ENCODE measurements at places on chromosomes 3 and 15. TPM values are rescaled to one million over a fixed set of nuclear protein-coding genes. Genes with fewer than 3 reads are reported as not detected.

INSYN1 gene
- polyA plus RNA-seq = not detected

GALNT15 gene
- not detected for polyA plus RNA-seq

DNA sequence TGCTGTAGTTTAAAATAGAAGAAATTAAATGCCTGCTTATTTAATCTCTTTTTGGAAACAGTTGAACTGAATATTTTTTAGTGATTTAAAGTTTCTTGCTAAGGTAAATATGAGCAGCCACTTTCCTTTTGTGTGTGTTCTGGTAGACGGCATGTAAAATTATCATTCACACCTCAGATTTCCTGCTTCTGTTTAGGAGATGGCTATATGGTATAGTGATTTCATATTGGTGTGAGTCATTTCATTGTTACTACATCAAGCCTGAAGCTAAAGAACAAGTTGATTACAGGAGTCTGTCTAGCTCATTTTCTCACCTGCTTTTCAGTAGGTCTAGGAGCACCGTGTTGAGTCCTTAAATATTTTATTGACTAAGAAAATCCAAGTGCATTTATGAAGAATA is 2.2 kb downstream of the LRCH3 start:
- H3K27me3 ChIP-seq = no peaks in the 10 kb centered on the region
- H3K4me3 ChIP-seq = no peak overlapping the region
- peaks cover 40% of the 10 kb centered on the region for H3K4me1 ChIP-seq
- no peak overlapping the region for H3K27ac ChIP-seq

- no peak overlapping the region for H3K27ac ChIP-seq
- H3K36me3 ChIP-seq = no peaks in the 10 kb centered on the region
- H3K4me1 ChIP-seq = no peaks in the 10 kb centered on the region
- no peak overlapping the region for H3K4me3 ChIP-seq
- no peaks in the 10 kb centered on the region for H3K27me3 ChIP-seq
Observed at GRCh38 chr15:43868406-43868805, 41.6 kb downstream of the WDR76 start.

- H3K27me3 ChIP-seq = no peaks in the 10 kb centered on the region
- H3K27ac ChIP-seq = no peak overlapping the region
- no peak for DNase-seq
- H3K4me3 ChIP-seq = no peak overlapping the region
- peaks cover 4% of the 10 kb centered on the region for H3K4me1 ChIP-seq
Observed at GRCh38 chr3:59381282-59381681, 331.5 kb upstream of the CFAP20DC start.

GRCh38 chr3:9035473-9035872 is 72.2 kb upstream of the RAD18 start:
- H3K36me3 ChIP-seq = no peaks in the 10 kb centered on the region
- no peak overlapping the region for H3K27ac ChIP-seq
- no peaks in the 10 kb centered on the region for H3K4me1 ChIP-seq
- no peak overlapping the region for H3K4me3 ChIP-seq

- H3K4me3 ChIP-seq = no peak overlapping the region
- no peaks in the 10 kb centered on the region for H3K4me1 ChIP-seq
- DNase-seq = no peak
- no peak overlapping the region for H3K27ac ChIP-seq
- H3K36me3 ChIP-seq = no peaks in the 10 kb centered on the region
Observed at GRCh38 chr3:132871956-132872355, 149.7 kb upstream of the NPHP3 start.

- H3K27me3 ChIP-seq = no peaks in the 10 kb centered on the region
- no peak for DNase-seq
- no peaks in the 10 kb centered on the region for H3K36me3 ChIP-seq
- no peak overlapping the region for H3K27ac ChIP-seq
- no peaks in the 10 kb centered on the region for H3K4me1 ChIP-seq
Observed at GRCh38 chr15:84861781-84862180, 22.7 kb upstream of the SLC28A1 start.

GRCh38 chr3:149216193-149216869 is 5.3 kb downstream of the CP start:
- no peak for DNase-seq
- H3K27me3 ChIP-seq = no peaks in the 10 kb centered on the region
- H3K4me3 ChIP-seq = no peak overlapping the region
- H3K4me1 ChIP-seq = no peaks in the 10 kb centered on the region
- no peaks in the 10 kb centered on the region for H3K36me3 ChIP-seq

PPP2R3A gene
- not detected for polyA plus RNA-seq

- no peaks in the 10 kb centered on the region for H3K27me3 ChIP-seq
- no peak overlapping the region for H3K27ac ChIP-seq
- H3K4me1 ChIP-seq = peaks cover 18% of the 10 kb centered on the region
- no peaks in the 10 kb centered on the region for H3K36me3 ChIP-seq
- DNase-seq = no peak
Observed at GRCh38 chr3:143814443-143814889, 33.8 kb downstream of the SLC9A9 start.

DNA sequence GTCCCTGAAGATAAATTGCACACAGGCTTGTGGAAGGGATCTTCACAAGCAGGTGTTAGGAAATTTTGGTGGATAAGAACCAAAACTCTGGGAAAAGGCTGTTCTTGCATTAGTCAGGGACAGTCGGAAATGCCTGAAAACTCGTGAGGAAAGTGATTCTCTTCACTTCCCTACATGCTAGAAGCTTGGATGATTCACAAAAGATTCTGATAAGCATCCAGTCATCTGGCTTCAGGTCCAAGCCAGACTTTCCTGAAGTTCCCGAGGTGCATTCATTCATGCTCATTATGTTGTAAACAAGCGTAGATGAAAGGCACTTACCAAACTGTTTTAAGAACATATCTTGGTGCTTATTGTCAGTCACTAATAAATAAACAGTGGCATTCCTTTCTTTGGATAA is 1028.7 kb downstream of the NTRK3 start:
- DNase-seq = no peak
- no peak overlapping the region for H3K27ac ChIP-seq
- no peaks in the 10 kb centered on the region for H3K27me3 ChIP-seq
- no peaks in the 10 kb centered on the region for H3K4me1 ChIP-seq

DNA sequence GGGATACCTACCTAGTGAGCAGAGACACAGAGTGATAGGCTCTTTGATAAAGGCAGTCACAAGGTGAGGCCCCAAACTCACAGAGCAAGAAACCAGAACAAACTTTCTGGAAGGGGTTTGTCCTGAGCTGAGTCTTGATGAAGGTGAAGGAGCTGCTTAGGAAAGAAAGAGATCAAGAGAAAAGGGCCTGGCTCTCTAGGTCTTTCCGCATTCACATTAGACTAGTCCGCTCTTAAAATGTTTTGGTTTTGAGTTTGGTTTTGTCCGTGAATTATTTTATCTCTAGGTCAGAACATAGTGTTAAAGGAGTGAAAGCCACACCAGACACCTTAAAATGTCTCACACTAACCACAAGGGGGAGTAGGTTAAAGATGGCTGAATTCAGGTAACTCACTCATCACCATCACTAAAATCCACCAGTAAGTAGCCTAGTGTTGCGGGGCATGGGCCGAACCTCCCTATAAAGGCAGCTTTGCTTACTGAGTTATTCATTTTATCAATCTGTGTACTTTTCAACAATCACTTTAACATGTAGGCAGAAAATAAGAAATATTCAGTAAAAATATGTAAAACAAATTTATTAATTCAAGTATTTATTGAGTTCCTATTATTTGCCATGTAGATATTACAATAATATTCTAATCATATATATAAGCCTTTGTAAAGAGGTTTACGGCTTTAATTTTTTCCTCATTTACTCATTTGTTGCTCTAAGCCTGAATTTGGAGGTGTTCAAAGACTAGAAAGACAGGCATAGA is 121.5 kb upstream of the TSC22D2 start:
- H3K4me3 ChIP-seq = no peak overlapping the region
- H3K4me1 ChIP-seq = no peaks in the 10 kb centered on the region
- H3K27ac ChIP-seq = no peak overlapping the region
- no peaks in the 10 kb centered on the region for H3K36me3 ChIP-seq
- H3K27me3 ChIP-seq = peaks cover 5% of the 10 kb centered on the region
- DNase-seq = peak; percentile 50

DNA sequence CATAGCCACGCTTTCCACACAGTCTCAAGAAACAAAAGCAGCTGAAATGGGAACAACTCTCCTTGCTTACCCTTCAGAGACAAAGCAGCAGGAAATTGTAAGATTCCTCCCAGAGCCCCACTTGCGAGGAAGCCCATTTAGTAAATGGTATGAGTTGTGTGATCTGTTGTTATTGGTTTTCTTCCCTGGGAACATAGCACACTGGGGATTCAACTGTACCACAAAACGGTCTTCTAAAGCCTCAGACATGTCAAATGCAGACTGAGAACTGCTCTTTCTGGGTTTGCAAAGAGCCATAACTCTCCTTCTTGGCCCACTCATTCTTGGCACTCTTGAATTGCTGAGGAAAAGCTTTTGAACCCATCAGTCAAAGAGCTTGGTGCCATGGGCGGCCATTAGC is 101.0 kb upstream of the COL8A1 start:
- H3K36me3 ChIP-seq = no peaks in the 10 kb centered on the region

DNA sequence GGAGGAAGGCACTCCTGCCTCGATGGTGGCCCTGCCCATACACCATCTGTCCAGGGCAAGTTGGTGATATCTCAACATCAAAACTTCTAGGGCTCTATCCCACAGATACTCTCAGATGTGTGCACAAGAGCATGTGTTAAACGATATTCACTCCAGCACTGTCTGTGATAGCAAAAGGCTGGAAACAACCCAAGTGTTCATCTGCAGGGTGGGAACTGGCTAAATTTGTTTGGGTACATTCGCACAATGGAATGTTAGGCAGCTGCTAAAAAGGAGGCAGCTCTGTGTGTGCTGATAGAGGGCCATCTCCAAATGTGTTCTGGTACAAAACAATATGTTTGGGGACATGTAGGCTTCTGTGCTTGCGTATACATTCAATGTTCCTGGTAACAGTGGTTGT is 19.8 kb downstream of the IGDCC4 start:
- no peak overlapping the region for H3K4me3 ChIP-seq
- peaks cover 3% of the 10 kb centered on the region for H3K27me3 ChIP-seq
- no peak for DNase-seq
- no peaks in the 10 kb centered on the region for H3K4me1 ChIP-seq
- H3K27ac ChIP-seq = no peak overlapping the region

DNA sequence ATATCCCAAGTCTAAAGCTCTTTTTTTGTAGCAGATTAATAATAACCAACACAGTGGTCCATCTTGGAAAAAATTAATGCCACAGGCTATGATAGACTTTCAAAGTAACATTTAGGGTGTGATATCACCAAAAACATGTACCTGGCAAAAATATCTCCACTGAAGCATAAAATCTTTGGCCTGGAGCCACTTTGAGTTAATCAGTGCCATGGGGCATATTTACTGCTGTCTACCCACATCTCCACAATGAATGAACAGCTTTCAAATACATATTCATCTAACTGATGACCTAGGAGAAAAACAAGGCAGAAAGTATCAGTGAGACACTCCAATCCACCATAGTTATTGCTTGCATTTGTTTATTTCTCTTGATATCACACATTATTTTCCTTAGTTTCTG is 296.0 kb upstream of the MDFIC2 start:
- no peaks in the 10 kb centered on the region for H3K36me3 ChIP-seq
- no peaks in the 10 kb centered on the region for H3K27me3 ChIP-seq
- no peak overlapping the region for H3K4me3 ChIP-seq
- H3K4me1 ChIP-seq = no peaks in the 10 kb centered on the region
- DNase-seq = no peak
- H3K27ac ChIP-seq = no peak overlapping the region

- no peak overlapping the region for H3K4me3 ChIP-seq
- no peak overlapping the region for H3K27ac ChIP-seq
- H3K27me3 ChIP-seq = no peaks in the 10 kb centered on the region
- no peak for DNase-seq
- H3K4me1 ChIP-seq = no peaks in the 10 kb centered on the region
Observed at GRCh38 chr3:76107935-76108570, 322.7 kb upstream of the ZNF717 start.

DNA sequence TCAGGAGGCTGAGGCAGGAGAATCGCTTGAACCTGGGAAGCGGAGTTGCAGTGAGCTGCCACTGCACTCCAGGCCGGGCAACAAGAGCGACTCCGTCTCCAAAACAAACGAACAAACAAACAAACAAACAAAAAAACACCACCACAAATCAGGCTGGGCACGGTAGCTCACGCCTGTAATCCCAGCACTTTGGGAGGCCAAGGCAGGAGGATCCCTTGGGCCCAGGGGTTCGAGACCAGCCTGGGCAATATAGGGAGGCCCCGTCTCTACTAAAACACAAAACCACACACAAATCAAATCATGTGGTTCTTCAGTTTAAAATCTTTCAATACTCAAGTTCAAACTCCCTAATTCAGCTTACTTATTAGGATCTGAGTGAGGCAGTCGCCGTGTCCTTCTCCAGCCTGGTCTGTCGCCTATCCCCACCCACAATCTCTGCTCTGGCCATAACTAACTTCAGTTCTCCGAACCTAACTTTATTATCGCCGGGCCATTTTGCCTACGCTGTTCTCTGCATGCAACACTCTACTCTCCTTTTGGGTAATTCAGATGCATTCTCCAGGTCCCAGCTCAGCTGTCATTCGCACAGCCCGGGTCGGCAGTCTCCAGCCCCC is 660 bp upstream of the RTF1 start:
- H3K27ac ChIP-seq = peak overlapping the region; percentile 72
- H3K27me3 ChIP-seq = no peaks in the 10 kb centered on the region
- H3K4me3 ChIP-seq = peak overlapping the region; percentile 91

- H3K27ac ChIP-seq = no peak overlapping the region
- H3K4me3 ChIP-seq = no peak overlapping the region
- H3K36me3 ChIP-seq = no peaks in the 10 kb centered on the region
- no peaks in the 10 kb centered on the region for H3K4me1 ChIP-seq
- no peak for DNase-seq
Observed at GRCh38 chr15:62792986-62793751, 249.4 kb upstream of the TPM1 start.

DNA sequence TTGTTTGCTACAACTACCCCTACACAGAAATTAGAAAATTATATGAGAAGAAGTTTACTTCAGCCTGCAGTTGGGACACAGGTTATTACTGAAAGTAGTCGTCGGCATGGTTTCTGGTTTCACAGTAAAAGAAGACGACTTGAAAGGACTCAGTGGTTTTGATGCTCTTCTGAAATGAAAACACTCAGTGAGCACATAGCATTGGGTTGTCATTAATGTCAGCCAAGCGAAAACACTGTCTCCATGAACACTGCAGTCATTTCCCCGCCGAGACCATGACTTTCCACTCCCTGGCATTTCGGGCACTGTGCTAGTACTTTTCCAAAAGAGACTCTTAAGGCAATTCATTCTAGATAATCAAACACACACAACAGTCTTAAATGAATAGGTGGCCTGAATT is 69.2 kb upstream of the ICE2 start:
- DNase-seq = peak; percentile 53
- H3K27ac ChIP-seq = peak overlapping the region; percentile 68

TMEM207 gene
- polyA plus RNA-seq = not detected

ANKRD63 gene
- not detected for polyA plus RNA-seq

COPG1 gene
- polyA plus RNA-seq = 111 TPM

VIPR1 gene
- 30.4 TPM for polyA plus RNA-seq

ONECUT1 gene
- not detected for polyA plus RNA-seq

DNA sequence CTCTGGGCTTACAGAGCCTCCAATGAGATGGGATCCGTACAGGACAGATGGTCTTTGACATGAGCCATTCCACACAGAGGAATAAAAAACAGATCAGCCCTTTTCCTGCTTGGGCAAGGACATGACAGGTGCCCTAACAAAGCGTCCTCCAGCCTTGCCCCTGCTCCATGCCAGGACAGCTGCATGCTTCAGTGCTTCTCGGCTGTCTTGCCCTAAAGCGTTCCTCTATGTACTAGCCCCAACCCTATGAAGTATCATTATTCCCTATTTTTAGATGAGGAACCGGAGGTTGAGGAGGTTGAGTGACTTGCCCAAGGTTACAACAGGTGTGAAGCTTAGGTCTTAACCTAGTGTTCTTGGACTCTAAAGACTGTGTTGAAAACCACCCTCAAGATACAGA is 10.5 kb downstream of the POMGNT2 start:
- DNase-seq = no peak
- H3K4me3 ChIP-seq = no peak overlapping the region
- no peaks in the 10 kb centered on the region for H3K27me3 ChIP-seq
- H3K4me1 ChIP-seq = no peaks in the 10 kb centered on the region

Measured in CD4-positive, alpha-beta memory T cell (primary cell).